Tracheal epithelial cell (primary cell): ENCODE measurements at places on chromosomes 4 and X. TPM values are rescaled to one million over a fixed set of nuclear protein-coding genes. Genes with fewer than 3 reads are reported as not detected.

Gene GPR82
- not detected in 2 replicates for total RNA-seq

Gene SLC4A4
- under 0.01 and 1.4 TPM in 2 replicates for total RNA-seq

Gene NWD2
- total RNA-seq = under 0.01 TPM in 1 of 2 replicates, not detected in the other

Gene ADAM29
- not detected in 2 replicates for total RNA-seq

Gene LRIT3
- 0.21 TPM in 1 of 2 replicates, not detected in the other for total RNA-seq

Gene EREG
- total RNA-seq = 15.6 and 19.3 TPM in 2 replicates

Gene FGF13
- total RNA-seq = 1.4 and 3.0 TPM in 2 replicates

Gene GABRQ
- not detected in 2 replicates for total RNA-seq

Gene LANCL3
- 0.21 and 0.48 TPM in 2 replicates for total RNA-seq

Gene RBM46
- total RNA-seq = under 0.01 and 0.43 TPM in 2 replicates

Gene COL4A5
- 71.8 and 80.7 TPM in 2 replicates for total RNA-seq

Gene MGARP
- 0.48 TPM in 1 of 2 replicates, not detected in the other for total RNA-seq

Gene CCNA2
- total RNA-seq = 1.9 and 9.4 TPM in 2 replicates

Gene NPNT
- 1.1 and 8.9 TPM in 2 replicates for total RNA-seq

Gene LRP2BP
- total RNA-seq = 0.48 and 0.85 TPM in 2 replicates

Gene KIT
- under 0.01 TPM in 1 of 2 replicates, not detected in the other for total RNA-seq

Gene KDM6A
- total RNA-seq = 11.3 and 30.8 TPM in 2 replicates

Gene ZNF732
- 0.96 and 1.3 TPM in 2 replicates for total RNA-seq

Gene FAM184B
- not detected in 2 replicates for total RNA-seq

Gene RELL1
- total RNA-seq = 83.6 and 85.3 TPM in 2 replicates

Gene EIF4E
- 212 and 288 TPM in 2 replicates for total RNA-seq

Gene CCKAR
- total RNA-seq = not detected in 2 replicates

Gene ARHGAP6
- 0.21 and 0.48 TPM in 2 replicates for total RNA-seq

Gene ADRA2C
- total RNA-seq = 0.72 TPM in 1 of 2 replicates, not detected in the other

Gene SLC10A4
- 0.21 TPM in 1 of 2 replicates, not detected in the other for total RNA-seq

Gene AADAT
- total RNA-seq = 0.48 and 1.7 TPM in 2 replicates

Gene TKTL1
- not detected in 2 replicates for total RNA-seq

Gene GBA3
- total RNA-seq = under 0.01 and 0.43 TPM in 2 replicates

Gene GPRASP3
- total RNA-seq = 1.3 and 1.7 TPM in 2 replicates

Gene MAGEB10
- not detected in 2 replicates for total RNA-seq

Gene OCRL
- total RNA-seq = 20.2 and 20.7 TPM in 2 replicates

Gene FAAH2
- 3.6 and 10.8 TPM in 2 replicates for total RNA-seq

Gene FDCSP
- not detected in 2 replicates for total RNA-seq

Gene PRICKLE3
- total RNA-seq = 16.4 and 28.1 TPM in 2 replicates

Gene TASL
- not detected in 2 replicates for total RNA-seq

Gene PHEX
- total RNA-seq = 4.3 and 7.0 TPM in 2 replicates

Gene RAB41
- total RNA-seq = not detected in 2 replicates

Gene AMELX
- total RNA-seq = not detected in 2 replicates

Gene OTUD6A
- not detected in 2 replicates for total RNA-seq

Gene BEND2
- not detected in 2 replicates for total RNA-seq

Gene SPANXB1
- total RNA-seq = not detected in 2 replicates

Gene FRMPD4
- under 0.01 and 0.21 TPM in 2 replicates for total RNA-seq

Gene GRSF1
- total RNA-seq = 87.6 and 94.7 TPM in 2 replicates

Gene GRIA3
- under 0.01 and 0.24 TPM in 2 replicates for total RNA-seq

Gene PABPC5
- total RNA-seq = 0.24 TPM in 1 of 2 replicates, not detected in the other

Gene SYN1
- total RNA-seq = under 0.01 TPM in 1 of 2 replicates, not detected in the other

Gene MAGEA1
- not detected in 2 replicates for total RNA-seq

Gene CPE
- 36.4 and 65.2 TPM in 2 replicates for total RNA-seq

Gene XPNPEP2
- not detected in 2 replicates for total RNA-seq

Gene CYLC1
- not detected in 2 replicates for total RNA-seq
